ENCODE measurements at places on chromosomes 16 and 17.

GRCh38 chr17:57887161-57887560 lies 37.3 kb upstream of the MRPS23 start:
- DNase-seq = no peak
- H3K36me3 ChIP-seq = peaks cover 3% of the 10 kb centered on the region
- H3K4me1 ChIP-seq = no peaks in the 10 kb centered on the region
- H3K27ac ChIP-seq = no peak overlapping the region
- no peak overlapping the region for H3K4me3 ChIP-seq

DNA sequence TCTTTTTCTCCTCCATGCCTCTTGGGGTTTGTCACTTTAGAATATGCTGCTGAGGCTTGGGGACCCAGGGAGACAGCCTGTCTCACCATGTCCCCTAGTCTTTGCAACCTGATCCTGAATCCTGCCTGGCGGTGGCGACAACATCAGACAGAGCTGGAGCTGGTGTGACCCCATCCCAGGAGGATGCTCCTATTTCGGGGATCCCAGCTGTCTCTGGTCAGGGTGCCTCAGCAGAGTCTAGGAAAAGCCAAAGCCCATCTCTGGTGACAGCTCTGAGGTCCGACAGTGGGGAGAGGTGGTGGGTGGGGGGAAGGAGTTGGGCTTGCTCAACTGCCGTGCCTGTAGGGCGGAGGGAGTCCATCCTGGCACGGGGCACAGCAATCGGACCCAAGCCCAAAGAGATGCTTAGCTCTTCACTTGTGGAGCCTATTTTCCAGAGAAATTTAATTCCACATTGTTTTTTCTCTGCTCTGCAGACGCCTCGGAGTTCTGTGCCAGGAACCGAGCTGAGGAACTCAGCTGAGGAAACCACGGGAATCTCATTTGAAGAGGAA lies 10.3 kb upstream of the TNS4 start:
- H3K4me1 ChIP-seq = no peaks in the 10 kb centered on the region
- H3K4me3 ChIP-seq = no peak overlapping the region
- H3K27me3 ChIP-seq = no peaks in the 10 kb centered on the region
- DNase-seq = no peak
- no peaks in the 10 kb centered on the region for H3K36me3 ChIP-seq

GRCh38 chr16:55710466-55710865 lies 54.7 kb downstream of the SLC6A2 start:
- H3K27me3 ChIP-seq = no peaks in the 10 kb centered on the region
- no peaks in the 10 kb centered on the region for H3K4me1 ChIP-seq
- no peak overlapping the region for H3K4me3 ChIP-seq
- H3K36me3 ChIP-seq = no peaks in the 10 kb centered on the region
- no peak overlapping the region for H3K27ac ChIP-seq
- DNase-seq = peak; percentile 33

- no peak for DNase-seq
- no peaks in the 10 kb centered on the region for H3K27me3 ChIP-seq
- H3K4me1 ChIP-seq = no peaks in the 10 kb centered on the region
Measured at GRCh38 chr17:14664511-14664910, 363.6 kb downstream of the HS3ST3B1 start.
